ENCODE measurements at places on chromosomes 2 and 18.

DNA sequence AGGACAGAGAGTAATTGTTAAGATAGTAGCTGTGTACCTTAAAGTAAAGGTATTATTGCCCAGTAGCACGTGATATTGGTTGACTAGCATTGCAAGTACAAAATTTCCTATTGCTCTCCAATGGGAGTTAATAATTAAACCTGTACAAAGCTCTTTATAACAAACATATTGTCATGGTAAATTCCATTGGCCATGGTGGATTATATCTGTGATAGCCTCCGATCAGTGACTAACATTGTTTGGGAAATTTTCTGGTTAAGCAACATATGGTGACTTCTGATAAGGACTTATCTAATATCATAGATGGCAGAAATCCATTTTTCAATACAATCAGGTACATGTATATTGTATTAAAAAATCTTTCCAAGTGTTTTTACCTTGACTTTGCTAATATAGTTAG, 360.8 kb downstream of the DCC start:
- H3K36me3 ChIP-seq = no peaks in the 10 kb centered on the region
- no peak overlapping the region for H3K4me3 ChIP-seq
- ATAC-seq = no peak
- no peaks in the 10 kb centered on the region for H3K27me3 ChIP-seq
- no peak overlapping the region for H3K27ac ChIP-seq

DNA sequence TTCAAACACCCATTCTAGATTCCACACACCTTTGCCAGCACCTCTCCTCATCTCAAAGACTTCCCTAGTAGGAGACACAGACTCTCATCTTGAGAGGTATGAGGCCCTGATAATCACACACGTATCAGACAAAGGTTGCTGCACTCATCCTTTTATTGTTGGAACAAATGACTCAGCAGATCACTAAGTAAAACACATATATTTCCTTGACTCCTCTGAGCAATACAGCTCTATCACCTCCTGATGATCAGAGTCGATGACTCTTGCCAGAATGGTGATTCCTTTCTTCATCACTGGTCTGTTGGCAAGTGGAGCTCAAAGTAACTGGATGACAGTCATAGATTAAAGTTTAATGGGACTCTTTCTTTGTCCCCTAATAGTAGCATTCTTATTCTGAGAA, 1049.2 kb upstream of the ZEB2 start:
- no peaks in the 10 kb centered on the region for H3K4me1 ChIP-seq
- H3K36me3 ChIP-seq = no peaks in the 10 kb centered on the region
- no peak overlapping the region for H3K27ac ChIP-seq

DNA sequence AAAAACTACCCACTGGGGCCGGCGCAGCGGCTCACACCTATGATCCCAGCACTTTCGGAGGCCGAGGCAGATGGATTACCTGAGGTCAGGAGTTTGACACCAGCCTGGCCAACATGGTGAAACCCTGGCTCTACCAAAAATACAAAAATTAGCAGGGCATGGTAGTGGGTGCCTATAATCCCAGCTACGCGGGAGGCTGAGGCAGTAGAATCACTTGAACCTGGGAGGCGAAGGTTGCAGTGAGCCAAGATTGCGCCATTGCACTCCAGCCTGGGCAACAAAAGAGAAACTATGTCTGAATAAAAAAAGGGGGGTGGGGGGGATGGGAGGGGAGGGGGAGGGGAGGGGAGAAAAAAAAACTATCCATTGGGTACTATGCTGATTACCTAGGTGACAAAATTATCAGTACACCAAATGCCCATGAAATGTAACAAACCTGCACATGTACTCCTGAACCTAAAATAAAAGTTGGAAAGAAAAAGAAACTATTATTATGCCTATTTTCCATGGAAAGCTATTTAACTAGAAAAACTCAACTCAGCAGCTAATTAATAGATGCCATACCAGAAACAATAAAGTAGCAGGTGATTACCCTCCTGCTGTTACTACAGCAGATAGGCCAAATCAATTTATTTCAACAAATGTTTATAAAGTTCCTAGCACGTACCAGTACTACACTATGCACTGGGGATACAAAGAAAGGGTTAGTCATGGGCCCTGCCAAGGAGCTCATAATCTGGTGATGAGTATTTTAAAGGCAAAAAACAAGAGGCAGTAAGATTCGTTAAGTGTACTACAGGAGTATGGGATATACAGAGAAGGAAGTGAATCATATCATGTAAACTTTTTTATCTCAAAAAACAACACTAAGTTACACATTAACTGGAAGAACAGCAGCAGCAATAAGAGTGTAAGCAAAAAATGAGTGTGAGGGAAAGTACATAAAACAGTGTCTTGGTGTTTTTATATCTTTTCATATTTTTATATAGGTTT, 112.8 kb upstream of the SLC39A10 start:
- peak overlapping the region; percentile 88 for H3K27ac ChIP-seq
- peak overlapping the region; percentile 71 for H3K4me3 ChIP-seq
- H3K36me3 ChIP-seq = no peaks in the 10 kb centered on the region
- H3K27me3 ChIP-seq = no peaks in the 10 kb centered on the region
- H3K4me1 ChIP-seq = peaks cover 25% of the 10 kb centered on the region
- ATAC-seq = peak; percentile 99

DNA sequence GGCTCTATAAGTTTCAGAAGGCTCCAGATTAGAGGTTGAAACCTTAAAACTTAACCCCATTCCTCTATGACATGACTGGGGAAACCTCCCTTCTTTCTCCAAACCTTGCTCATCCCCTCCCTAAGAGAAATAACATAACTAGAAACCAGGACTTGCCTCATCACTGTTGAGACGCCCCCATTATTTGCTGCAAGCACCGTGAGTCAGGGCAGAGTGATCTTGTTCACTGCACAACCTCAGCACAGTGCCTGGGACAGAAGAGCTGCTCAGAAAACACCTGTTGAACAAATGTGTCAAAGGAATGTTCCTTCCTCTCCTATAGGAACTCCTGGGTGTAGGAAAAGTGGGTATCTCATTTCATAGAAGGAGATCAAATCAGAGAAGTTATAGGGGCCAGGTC, 132.7 kb upstream of the CTAGE1 start:
- ATAC-seq = no peak
- H3K4me3 ChIP-seq = no peak overlapping the region
- no peaks in the 10 kb centered on the region for H3K36me3 ChIP-seq
- H3K4me1 ChIP-seq = no peaks in the 10 kb centered on the region
- no peak overlapping the region for H3K27ac ChIP-seq
- H3K27me3 ChIP-seq = no peaks in the 10 kb centered on the region

DNA sequence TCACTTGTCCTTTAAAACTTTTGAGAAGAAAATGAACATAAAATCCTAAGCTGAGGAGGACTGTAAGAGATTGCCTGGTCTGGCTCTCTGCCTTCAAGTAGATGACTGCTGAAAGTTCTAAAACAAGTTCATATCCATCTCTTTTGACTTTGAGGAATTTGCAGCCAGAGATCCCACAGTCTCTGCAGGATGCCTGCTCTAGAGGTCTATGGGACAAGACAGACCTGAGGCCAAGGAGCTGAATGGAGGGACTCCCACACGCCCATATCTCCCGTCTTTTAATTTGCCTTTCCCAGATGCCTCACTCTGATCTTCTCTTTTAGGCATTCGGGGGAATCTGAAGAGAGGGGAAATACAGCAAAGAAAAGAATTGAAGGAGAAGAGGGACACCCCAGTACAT, 255.9 kb upstream of the RASGRP3 start:
- no peak for ATAC-seq
- H3K27me3 ChIP-seq = peaks cover 5% of the 10 kb centered on the region
- H3K27ac ChIP-seq = no peak overlapping the region
- peaks cover 13% of the 10 kb centered on the region for H3K4me1 ChIP-seq
- no peak overlapping the region for H3K4me3 ChIP-seq

GRCh38 chr18:21760321-21760720, 19.7 kb downstream of the MIB1 start:
- H3K4me1 ChIP-seq = peaks cover 12% of the 10 kb centered on the region
- no peak overlapping the region for H3K4me3 ChIP-seq
- H3K27me3 ChIP-seq = no peaks in the 10 kb centered on the region
- peaks cover 4% of the 10 kb centered on the region for H3K36me3 ChIP-seq

- peak overlapping the region; percentile 86 for H3K4me3 ChIP-seq
- H3K36me3 ChIP-seq = peaks cover 15% of the 10 kb centered on the region
- ATAC-seq = peak; percentile 72
- peak overlapping the region; percentile 100 for H3K27ac ChIP-seq
Measured at GRCh38 chr2:157468931-157469708, 25.2 kb upstream of the CYTIP start.

DNA sequence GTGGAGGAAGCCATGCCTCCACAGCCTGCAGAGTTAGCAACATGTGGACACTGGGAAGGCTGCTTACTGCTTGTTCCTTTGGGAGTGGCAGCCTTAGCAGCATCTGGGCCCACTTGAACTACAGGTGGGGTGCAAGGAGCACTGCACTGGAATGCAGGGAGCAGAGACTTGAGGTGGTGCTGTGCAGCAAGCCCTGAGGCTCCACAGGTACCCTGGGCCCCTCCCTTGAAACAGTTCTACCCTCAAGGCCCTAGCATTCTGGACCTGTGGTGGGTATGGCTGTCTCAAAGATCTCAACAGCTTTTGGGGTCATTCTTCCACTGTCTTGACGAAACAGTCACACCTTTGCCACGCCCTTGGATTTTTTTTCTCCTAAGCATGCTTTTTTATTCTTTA, 13.5 kb downstream of the UBR3 start:
- no peaks in the 10 kb centered on the region for H3K27me3 ChIP-seq
- ATAC-seq = no peak
- no peak overlapping the region for H3K27ac ChIP-seq
- no peak overlapping the region for H3K4me3 ChIP-seq

DNA sequence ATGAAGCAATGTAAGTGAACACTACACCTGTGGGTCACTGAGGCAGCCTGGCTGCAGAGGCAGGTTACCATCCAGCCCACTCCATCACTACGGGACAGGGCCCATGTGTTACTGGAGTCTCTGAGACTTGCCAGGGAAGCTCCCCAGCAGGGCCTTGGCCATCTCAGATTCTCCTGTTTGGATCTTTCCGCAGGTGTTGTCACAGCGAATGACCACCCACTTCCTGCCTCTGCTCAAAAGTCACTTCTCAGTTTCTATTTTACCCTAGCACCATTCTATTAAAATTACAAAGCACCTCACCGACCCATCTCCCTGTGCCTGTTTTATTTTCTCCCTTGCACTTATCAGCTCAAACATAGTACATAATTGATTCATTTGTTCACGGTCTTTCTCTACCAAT, 34.5 kb upstream of the L3MBTL4 start:
- ATAC-seq = no peak
- H3K27me3 ChIP-seq = no peaks in the 10 kb centered on the region
- no peak overlapping the region for H3K4me3 ChIP-seq
- no peak overlapping the region for H3K27ac ChIP-seq
- no peaks in the 10 kb centered on the region for H3K36me3 ChIP-seq

GRCh38 chr18:58657494-58657893, 13.8 kb upstream of the MALT1 start:
- H3K27ac ChIP-seq = peak overlapping the region; percentile 71
- peak overlapping the region; percentile 61 for H3K4me3 ChIP-seq
- H3K36me3 ChIP-seq = no peaks in the 10 kb centered on the region
- ATAC-seq = no peak
- peaks cover 35% of the 10 kb centered on the region for H3K4me1 ChIP-seq

DNA sequence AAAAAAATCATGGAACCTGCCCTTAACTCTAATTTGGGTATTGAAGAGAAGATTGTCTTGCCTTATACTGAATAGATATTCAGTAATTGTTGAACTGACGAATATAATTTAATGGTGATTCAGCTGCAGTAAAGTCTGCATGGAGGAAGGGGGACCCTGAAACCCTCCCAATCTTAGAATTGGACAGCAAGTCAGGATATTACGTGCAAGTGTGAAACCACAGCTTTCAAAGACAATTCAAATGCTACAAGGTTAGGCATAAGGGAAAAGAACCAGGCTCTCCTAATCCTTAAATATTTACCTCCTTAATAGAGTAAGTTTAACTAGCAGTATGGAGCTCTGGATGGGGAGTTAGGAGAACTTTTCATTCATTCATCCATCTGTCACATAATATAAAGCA, 226.9 kb upstream of the TNP1 start:
- peak overlapping the region; percentile 12 for H3K27ac ChIP-seq
- H3K4me1 ChIP-seq = peaks cover 6% of the 10 kb centered on the region
- no peaks in the 10 kb centered on the region for H3K36me3 ChIP-seq
- H3K27me3 ChIP-seq = peaks cover 3% of the 10 kb centered on the region
- no peak overlapping the region for H3K4me3 ChIP-seq
